ENCODE measurements at places on chromosomes 6 and 20.

DNA sequence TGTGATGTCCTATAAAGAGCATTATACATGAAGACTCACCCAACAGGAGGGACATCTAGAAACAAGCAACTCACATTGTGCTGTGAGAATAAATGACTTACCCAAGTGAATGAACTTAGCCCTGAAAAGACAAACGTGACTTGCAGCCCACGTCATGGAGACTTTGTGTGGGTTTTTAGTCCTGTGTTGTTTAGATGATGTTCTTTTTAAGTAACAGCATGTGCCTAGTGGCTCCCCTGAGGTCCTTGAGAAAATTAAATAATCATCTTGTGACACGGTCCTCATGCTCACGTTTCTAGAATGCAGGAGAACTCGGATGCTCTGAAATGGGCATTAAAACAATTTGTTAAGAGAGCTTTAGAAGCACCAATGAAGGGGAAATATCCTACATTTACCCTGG is 165.1 kb downstream of the SASH1 start:
- no peak for DNase-seq

- no peak for DNase-seq
Observed at GRCh38 chr6:105336986-105337385, 65.9 kb downstream of the PREP start.

GRCh38 chr20:23024701-23025100 is 10.4 kb upstream of the SSTR4 start:
- no peak for DNase-seq

- no peak for DNase-seq
Observed at GRCh38 chr6:55601120-55601519, 22.1 kb upstream of the HMGCLL1 start.

GRCh38 chr6:1364791-1365190 is 24.6 kb upstream of the FOXF2 start:
- no peak for DNase-seq

GRCh38 chr6:38262026-38262425 is 377.7 kb downstream of the BTBD9 start:
- DNase-seq = no peak

- no peak for DNase-seq
Observed at GRCh38 chr6:121971931-121972335, 427.5 kb upstream of the HSF2 start.

DNA sequence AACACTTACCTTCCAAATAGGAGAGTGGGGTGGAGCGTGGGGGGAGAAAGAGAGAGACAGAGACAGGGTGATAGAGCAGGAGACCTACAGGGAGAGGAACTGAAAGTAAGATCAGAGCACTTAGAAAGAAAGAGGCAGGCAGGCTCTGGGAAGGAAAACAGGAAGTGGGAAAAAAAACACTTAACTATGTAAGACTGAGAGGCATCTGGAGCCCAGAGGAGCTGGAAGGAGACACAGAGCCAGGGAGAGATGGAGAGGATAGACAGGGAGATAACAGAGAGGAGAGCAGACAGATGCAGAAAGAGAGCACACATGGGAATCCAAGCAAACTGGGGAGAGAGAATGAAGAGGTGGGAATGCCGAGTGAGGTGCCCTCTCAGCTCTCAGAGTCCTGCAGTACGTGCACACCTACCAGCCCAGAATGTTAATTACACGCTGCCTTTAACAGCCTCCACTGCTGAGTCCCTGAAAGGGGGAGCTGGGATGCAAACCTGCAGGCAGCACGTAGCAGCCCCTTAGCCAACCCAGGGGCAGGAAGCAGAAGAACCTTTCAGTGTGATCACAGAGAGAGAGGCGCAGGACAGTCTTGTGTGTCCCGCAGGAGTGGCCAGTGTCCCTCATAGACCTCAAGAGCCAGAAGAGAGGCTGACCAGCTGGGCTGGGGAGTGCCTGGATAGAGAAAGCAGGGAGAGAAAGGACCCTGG is 132.7 kb upstream of the LRFN2 start:
- DNase-seq = peak; percentile 35

DNA sequence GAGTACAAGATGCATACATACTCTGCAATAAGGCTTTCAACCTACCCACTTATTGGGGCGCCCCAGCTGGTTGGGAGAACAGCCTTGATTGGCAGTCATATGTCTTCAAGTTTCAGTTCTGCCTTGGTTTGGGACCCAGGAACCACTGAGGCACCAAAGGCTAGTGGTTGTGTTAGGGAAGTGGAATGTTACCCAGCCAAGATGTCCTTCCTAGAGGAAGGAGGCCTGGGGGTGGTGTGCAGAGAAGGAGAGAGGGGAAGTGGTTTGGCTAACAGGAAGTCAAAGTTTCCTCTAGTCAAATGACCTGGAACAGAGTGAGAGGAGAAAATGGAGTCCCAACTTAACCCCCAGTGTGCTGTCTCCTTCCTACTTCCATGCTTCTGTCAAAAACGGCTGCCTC is 59.4 kb downstream of the CD164 start:
- peak; percentile 58 for DNase-seq

- peak; percentile 26 for DNase-seq
Observed at GRCh38 chr6:12289365-12289919, 719 bp upstream of the EDN1 start.

- DNase-seq = no peak
Observed at GRCh38 chr20:8757146-8757545, 311.7 kb upstream of the PLCB4 start.

DNA sequence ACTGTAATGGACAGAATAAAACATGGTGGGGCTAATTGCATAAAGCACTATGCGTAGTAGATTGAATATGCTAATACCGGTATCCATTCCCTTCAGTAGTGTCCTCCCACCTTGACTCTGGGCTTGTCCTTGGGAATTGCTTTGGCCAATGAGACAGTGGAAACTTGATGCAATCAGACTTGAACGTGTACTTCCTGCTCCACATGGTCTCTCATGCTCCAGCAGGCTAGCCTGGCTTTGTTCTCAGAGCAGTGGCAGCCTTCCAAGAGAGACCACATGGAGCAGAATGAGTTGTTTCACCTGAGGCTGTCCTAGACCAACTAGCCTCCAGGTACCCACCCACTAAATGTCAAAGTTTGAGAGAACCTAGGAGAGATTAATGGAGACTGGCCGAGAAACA is 37.0 kb upstream of the BTBD3 start:
- no peak for DNase-seq

GRCh38 chr6:114521926-114522325 is 179.1 kb upstream of the HS3ST5 start:
- no peak for DNase-seq

- no peak for DNase-seq
Observed at GRCh38 chr6:33139596-33140206, 52.6 kb downstream of the COL11A2 start.

DNA sequence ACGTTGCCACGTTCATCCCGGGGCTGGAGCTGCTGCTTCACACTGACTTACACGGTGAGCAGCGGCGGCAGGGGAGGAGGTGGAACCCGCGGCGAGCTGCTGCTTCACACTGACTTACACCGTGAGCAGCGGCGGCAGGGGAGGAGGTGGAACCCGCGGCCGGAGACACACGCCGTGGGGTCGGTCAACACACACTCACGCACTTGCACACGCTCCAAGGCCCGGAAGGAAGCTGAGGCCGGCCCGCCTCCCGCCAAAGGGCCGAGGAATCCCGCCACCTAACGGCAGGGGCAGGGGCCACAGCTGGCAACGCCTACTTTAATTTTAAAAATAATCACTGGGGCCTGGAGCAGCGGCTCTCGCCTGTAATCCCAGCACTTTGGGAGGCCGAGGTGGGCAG is 94.4 kb upstream of the FOXC1 start:
- no peak for DNase-seq

DNA sequence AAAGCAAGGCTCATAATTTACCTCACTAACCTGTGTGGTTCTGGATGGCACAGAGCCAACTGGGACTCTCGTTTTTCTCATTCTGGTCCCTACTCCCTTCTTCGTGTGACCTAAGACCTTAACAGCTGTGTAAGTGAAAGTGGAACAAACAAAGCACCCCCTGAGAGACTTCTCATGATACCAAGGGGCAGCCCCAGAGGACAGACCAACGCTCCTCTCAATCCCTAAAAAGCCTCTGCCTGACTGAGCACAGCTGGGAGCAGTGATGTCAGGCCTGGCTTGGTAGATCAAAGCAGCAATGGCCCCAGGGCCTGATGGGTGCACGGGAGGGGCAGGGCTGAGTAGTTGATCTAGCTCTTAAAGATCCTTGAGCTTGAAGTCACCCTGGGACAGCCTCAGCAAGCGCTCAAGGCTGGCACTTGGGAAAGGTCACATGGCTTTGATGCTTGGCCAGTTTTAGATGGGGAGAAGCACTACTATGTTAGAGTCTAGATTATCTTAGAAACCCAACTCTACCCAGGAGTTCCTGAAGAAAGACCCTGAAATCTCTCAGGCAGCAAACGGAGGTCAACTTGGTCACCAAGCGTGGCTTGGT is 16.2 kb upstream of the TGM2 start:
- no peak for DNase-seq

GRCh38 chr6:53032849-53033248 is 32.4 kb upstream of the FBXO9 start:
- peak; percentile 88 for DNase-seq

- no peak for DNase-seq
Observed at GRCh38 chr6:31918069-31918720, 9.3 kb upstream of the C2 start.

- DNase-seq = no peak
Observed at GRCh38 chr6:155287762-155288161, 23.9 kb downstream of the CLDN20 start.

DNA sequence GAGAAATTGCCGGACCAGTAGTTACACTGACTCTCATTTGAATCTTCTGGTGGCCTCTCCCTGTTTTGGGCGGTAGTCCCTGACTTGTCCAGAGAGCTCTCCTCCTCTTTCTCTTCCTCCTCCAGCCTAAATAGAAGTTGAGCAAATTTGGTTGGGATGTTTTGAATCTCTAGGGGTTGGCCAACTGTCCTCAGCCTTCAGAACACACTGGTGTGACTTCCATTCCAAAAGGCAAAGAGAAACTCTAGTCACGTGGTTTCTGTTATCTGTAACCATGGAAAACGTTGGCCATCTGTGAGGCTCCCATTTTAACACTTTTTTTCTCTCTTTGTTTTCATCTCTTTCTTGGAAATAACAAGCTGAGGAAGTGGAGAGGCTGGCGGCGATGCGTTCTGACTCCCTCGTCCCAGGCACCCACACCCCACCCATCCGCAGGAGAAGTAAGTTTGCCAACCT is 275.3 kb downstream of the TBC1D7 start:
- DNase-seq = no peak

DNA sequence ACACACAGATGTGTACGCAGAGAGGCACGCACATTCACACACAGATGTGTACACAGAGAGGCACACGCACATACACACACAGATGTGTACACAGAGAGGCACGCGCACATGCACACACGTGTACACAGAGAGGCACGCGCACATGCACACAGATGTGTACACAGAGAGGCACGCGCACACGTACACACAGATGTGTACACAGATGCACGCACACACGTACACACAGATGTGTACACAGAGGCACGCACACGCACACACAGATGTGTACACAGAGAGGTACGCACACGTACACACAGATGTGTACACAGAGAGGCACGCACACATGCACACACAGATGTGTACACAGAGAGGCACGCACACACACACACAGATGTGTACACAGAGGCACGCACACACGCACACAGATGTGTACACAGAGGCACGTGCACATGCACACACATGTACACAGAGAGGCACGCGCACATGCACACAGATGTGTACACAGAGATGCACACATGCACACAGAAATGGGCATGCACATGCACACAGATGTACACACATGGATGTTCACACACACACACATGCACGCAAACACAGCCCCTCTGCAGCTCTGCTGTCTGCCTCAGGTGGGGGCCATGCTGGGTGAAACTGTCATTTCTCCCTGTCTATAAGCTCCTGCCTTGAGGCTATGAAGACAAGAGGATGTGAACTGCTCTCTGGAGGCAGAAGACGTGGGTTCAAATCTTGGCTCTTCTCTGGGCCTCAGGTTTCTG is 14.3 kb upstream of the MYT1 start:
- DNase-seq = no peak

- DNase-seq = peak; percentile 89
Observed at GRCh38 chr20:34825530-34826362, at the start of gene NCOA6. TSS of gene NCOA6 (minus strand) at chr20:34825651. CDS start at chr20:34782355, 43,296 bp downstream.

DNA sequence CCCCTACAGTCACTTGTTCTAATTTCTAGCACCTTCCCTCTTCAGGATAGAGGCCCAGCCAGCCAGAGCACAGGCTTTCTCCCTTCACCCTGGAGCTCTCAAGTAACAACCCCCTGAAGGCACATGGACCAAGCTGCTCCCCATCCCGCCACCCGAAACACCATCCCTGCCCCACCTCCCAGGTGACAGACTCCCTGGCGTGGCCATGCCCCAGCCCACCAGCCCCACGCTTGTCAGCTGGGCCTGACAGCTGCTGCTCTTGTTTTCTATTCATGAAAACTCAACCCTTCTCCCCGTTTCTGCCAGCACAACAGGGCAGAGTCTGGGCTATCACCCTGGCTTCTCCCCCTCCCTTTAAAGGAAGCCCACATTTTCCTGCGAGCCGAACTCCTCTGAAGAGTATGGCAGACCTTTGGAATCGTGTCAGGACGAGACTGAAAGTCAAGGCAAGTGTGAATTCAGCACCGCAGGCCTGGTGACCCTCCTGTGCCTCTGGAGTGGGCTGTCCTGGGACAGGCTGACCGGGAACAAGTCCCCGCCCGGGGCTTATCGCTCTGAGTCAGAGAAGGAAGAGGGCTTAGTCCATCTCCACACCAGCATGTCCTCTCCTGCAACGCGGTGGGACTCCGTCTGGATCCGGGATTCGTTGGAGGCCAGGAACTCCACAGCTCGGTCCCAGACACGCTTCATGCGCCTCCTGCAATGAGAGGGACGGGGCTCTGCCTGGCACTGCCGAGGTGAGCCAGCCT is 16.7 kb downstream of the LEMD2 start:
- no peak for DNase-seq

GRCh38 chr20:62346398-62347150 is 20.5 kb downstream of the LAMA5 start:
- no peak for DNase-seq

DNA sequence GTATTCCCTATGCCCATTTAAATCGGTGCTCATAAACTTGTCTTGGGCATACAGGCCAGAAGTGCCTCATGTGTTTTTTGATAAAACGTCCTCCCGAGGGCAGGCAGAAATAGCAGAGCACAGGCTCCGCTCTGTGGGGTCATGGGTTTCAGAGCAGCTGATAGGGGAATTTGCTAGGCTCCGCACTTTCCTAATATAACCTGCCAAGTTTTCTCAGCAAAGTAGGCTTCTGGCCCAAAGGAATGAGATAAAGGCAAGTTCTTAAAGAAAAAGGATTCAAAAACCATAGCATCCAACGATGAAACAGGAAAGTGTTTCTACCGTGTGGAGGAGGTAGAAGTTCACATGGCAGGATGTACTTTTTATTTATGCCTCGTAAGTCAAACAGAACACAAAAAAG is 69.8 kb upstream of the RALGAPA2 start:
- peak; percentile 27 for DNase-seq

DNA sequence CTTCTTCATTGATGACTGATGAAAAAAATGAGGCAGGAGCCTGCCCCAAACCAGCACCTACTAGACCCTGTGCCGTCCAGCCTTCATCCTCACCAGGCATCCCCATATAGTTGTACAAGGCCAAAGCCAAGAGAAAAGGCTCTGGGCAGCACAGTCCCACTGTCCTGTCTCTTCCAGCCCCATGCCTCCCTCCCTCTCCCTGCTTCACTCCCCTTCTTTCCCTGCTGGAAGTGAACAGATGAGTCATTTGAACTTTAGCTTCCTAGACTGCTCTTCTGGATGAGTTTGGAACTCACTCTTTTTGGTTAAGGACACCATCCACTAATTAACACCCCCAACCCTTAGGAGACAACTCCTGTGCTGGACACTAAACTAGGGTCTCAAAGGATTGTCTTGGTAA is 235.2 kb downstream of the LRFN2 start:
- no peak for DNase-seq
